Cerebellar nuclear complex (tissue), 1 donor: ENCODE measurements at places on chromosomes 6 and 20.

DNA sequence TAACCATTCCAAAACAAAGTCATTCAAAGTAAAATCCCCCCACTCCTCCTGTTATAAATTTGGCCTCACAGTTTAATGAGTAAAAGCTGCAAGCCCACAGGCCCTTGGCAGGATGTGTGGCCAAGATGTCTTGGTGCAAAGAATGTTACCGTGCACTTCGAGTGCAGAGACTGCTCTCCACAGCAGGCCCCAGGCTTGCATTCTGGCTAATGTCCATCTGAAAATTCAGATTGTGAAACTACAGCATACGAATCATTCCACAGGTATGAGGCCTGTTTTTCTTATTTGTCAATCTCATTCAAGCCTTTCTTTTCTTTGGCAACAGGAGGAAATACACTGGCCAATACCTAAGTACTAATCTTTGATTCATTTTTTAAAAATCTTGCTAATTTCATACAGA is 7.1 kb downstream of the RPS6KA2 start:
- no peak for DNase-seq

DNA sequence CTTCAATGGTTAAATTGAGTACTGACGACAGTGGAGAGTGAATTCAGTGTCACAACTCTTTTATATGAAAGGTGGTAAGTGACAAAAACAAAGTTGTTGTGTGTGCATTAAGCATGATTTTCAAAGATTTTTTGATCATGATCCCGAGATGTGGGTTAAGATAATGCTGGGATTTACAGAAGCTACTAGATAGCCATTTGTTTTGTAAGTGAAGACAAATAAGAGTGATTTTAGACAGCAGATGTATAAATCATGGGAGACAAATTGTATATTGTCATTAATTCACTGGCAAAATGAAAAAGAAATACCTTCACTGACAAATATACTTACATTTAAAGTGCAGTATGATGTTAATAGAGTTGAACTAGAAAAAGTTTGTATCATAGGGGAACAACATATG is 6.1 kb downstream of the ADGRB3 start:
- no peak for DNase-seq

DNA sequence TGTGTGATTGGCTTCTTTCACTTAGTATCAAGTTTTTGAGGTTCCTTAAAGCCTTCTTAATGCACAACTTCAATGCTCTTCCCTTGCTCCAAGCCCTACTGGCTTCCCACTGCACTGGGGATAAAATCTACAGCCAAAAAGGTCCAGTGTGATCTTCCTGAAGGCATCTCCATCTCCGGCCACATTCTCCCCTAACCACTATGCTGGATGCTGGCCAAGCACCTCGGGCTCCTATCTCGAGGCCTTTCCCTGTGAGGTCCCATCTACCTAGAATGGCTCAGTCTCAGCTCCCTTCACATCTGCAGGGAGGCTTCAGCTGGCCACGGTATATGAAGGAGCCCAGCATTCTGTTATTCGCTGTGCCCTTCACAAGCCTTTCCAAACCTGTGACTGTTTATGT is 48.1 kb downstream of the CNKSR3 start:
- no peak for DNase-seq

GRCh38 chr6:149628875-149629510 is 19.5 kb downstream of the KATNA1 start:
- no peak for DNase-seq

- DNase-seq, result no peak
Measured at GRCh38 chr6:47715782-47716181, 17.4 kb downstream of the ADGRF4 start.

DNA sequence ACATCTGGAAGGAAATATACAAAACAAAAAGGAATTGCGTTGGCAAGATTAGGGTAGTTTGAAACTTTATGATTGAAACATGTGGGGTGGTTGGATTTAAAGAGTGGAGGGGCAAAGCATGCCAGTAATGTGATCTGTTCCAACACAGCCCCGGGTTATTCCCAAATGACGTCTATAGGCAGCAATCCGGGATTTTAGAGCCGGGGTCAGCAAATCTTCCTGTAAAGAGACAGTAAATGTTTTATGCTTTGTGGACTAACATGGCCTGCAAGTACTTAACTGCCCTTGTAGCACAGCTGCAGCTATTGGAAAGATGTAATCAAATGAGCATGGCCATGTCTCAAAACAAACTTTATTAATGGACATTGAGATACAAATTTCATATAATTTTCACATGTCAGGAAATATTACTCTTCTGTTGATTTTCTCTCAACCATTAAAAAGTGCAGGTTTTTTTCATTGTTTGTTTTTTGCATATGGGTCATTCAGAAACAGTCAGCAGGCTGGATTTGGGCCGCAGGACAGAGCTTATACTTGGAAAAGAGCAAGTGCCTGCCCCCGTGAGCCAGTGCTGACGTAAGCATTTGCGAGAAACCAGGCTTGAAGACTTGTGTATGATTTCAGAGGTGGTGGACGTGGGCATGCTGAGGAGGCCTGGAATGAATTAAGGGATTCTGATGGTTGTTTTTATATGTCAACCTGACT is 136.5 kb downstream of the DOK5 start:
- no peak for DNase-seq

DNA sequence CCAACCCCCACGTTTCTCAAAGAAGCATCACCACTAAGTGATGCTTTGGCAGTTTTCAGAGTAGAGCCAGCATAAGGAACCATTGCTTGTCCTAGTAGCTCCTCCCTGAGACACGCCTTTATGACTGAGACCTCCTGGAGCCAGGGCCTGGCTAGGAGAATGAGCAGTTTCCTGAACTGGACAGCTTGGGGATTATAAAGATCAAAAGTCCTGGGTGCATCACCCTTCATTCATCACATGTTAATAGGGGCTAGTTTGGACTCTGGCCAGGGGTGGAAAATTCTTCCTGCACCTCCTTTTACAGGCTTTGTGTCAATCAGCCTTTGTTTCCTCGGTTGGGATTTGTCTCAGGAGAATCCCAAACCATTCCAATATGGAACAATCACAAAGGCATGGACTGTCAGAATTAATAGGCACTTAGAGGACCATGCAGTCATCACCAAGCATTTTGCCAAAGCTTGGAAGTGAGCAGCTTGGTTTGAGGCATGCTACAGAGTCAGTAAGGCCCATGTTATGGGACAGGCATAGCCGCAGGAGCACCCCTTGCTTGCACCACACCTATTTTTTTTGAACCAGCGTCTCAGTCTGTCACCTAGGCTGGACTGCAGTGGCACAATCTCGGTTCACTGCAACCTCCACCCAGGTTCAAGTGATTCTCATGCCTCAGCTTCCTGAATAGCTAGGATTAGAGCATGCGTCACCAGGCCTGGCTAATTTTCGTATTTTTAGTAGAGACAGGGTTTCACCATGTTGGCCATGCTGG is 64.9 kb upstream of the TGM3 start:
- DNase-seq, result no peak

GRCh38 chr6:135193221-135193620 is 12.1 kb downstream of the MYB start:
- no peak for DNase-seq

DNA sequence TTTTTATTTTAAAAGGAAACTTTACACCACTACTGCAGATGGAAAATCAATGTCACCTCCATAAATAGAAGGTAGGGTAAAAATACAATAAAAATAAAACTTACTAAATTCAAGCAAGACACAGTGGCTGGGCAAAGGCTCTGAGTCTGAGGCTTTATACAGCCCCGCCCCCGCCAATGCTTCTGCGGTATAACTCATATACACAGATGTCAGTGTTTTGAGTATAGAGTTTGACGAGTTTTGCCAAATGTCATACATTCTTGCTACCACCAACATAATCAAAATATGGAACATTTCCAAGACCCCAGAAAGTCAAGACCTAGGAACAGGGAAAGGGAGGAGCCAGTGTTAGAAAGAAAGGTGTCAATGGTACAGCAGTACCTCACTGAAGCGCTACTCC is 12.8 kb downstream of the NFATC2 start:
- no peak for DNase-seq

DNA sequence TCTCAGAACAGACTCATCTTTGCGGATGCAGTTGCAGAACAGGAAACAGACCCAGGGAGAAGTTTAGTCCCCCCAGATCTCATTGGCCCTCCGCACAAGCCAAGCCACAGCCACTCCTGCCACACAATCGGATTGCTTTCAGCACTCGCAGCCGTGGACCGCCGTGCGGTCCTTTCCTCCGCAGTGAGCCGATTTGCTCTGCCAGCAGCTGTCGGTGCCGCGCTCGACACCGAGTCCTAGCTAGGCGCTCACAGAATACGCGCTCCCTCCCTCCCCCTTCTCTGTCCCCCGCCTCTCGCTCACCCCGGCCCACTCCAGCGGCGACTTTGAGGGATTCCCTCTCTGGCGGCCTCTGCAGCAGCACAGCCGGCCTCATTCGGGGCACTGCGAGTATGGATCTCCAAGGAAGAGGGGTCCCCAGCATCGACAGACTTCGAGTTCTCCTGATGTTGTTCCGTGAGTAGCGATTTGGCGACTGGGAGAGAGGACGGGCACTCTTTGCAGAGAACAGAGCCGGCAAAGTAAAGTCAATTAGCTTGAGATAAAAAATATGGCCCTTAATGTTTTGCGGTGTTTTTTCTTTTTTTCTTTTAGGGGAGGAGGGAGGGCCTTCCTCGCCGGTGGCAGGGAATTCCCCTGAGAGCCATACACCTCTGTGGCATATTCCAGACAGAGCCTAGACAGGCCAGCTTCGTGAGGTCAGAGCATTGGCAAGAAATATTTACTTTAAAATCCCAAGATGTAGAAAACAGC is at the start of gene LAMP5:
TSS of gene LAMP5 (plus strand) at position 130 of the 753 bp plus-strand sequence. CDS start at position 393, 263 bp downstream.
- no peak for DNase-seq

DNA sequence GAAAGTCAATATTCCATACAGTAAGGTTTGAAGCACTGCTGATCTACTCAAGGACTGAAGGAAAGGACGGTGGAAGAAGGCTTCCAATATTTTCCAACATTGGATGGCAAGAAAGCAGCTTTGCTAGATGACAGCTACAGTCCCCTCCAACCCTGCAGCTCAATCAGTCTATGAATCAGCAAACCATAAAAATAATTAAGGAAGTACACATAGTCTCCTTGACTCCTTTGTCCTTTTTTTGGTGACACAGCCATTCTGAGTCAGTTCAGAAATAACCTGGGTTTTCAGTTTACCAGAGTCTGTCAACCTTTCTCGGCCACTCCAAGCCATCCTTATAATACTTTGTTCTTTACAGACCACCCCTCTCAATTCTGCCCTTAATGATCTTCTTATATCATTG is 232.5 kb downstream of the IBTK start:
- no peak for DNase-seq

DNA sequence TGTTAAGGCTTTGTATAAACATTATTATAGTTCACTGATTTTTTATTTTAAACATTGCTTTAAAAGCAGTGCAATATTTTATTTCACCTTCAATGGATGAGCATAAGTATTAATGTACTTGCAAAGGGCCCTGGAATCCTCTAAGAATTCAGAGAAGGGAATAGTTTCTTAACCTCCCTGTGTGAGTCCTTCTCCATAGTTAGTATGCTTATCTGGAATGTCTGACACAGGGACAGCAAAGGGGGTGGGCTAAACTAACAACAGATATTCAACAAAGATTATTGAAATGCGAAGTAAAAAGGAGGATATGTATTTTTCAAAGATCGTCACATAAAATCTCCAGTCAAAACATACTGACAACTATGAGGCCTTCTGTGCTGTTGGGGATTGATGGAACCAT is 300.4 kb downstream of the CENPW start:
- DNase-seq, result no peak

GRCh38 chr6:143928853-143929252 is 64.6 kb downstream of the ZC2HC1B start:
- DNase-seq, result no peak

- DNase-seq, result no peak
Measured at GRCh38 chr20:44034965-44035635, 120.4 kb downstream of the TOX2 start.
